Activated naive CD8-positive, alpha-beta T cell treated with anti-CD3 and anti-CD28 coated beads, Interleukin-2, amount 50 U/mL, for 24 hours (primary cell): ENCODE measurements at places on chromosomes 7 and 10.

- DNase-seq, result no peak
These were observed 301.5 kb downstream of the ZEB1 start for GRCh38 chr10:31620226-31621151.

GRCh38 chr7:151304856-151305255, 36.8 kb upstream of the NUB1 start:
- no peak for DNase-seq

- DNase-seq, result peak; percentile 25
These were observed 29.3 kb upstream of the CCL24 start for GRCh38 chr7:75842836-75843446.

- no peak for DNase-seq
These were observed 30.2 kb upstream of the SEMA3D start for GRCh38 chr7:85217085-85217484.

DNA sequence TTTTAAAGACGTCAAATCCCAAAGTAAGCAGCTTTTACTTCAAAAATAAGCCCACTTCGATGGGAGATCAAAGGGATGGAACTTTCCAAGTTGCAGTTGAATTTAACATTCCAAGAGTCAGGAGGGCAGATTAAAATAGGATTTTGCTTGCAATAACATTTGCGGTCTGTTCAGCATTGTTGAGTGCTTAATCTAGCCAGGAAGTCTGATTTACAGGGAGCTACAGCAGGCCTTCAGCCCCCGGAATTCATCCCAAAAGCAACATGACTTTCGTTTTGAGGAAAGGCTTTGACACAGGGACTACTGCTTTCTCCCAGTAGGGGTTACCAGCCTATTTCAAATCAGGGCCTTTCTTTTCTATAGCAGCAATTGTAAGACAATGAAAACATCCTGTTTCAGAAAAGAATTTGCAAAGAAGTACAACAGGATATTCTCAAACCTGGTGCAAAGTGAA, 279.6 kb upstream of the PITRM1 start:
- DNase-seq, result no peak

- peak; percentile 14 for DNase-seq
These were observed 97.8 kb downstream of the CHST15 start for GRCh38 chr10:123995461-123996131.

DNA sequence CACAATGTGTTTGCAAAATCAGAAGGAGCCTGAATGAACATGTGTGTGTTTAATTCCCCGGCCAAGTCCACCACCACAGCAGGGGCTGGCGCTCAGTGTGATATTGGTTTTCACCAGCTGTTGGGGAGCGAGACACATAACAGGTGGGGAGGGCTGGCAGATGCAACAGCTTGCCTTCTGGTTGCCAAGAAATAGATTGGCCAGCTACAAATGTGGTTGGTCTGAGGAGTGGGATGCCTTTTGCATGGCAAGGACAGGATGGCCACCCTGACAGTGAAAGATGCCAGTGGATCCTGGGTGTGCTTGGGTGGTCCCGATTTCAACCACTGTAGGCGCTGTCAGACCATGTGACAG, 292.5 kb upstream of the FZD8 start:
- DNase-seq, result no peak

- DNase-seq, result no peak
These were observed 13.0 kb downstream of the MTURN start for GRCh38 chr7:30147785-30148184.

DNA sequence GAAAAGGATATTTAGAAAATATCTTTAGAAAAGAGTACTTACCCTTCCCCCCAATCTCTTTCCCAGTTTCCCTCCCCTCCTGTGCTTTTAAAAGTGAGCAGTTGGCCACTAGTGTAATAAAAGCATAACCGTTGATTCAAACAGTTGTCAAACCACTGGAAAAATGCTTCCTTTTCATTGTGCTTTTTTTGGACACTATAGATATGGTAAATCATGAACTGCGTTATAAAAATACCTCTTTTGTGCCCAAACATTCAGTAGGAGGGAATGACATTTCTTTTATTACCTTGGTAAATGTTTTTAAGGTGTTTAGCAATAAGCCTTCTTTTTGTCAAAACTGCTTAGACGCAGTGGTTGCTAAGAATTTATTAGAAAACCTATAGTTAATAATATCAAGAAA, 232.4 kb downstream of the SLC25A13 start:
- no peak for DNase-seq

GRCh38 chr10:8174762-8175161, 120.3 kb downstream of the GATA3 start:
- DNase-seq, result no peak

GRCh38 chr10:79472951-79473350, 27.5 kb upstream of the ZCCHC24 start:
- no peak for DNase-seq

GRCh38 chr10:121559326-121560026, 38.8 kb downstream of the FGFR2 start:
- DNase-seq, result no peak

GRCh38 chr7:131067220-131067619, 260.5 kb upstream of the MKLN1 start:
- DNase-seq, result no peak

- no peak for DNase-seq
These were observed 353.4 kb downstream of the DNAJB6 start for GRCh38 chr7:157690058-157690832.

DNA sequence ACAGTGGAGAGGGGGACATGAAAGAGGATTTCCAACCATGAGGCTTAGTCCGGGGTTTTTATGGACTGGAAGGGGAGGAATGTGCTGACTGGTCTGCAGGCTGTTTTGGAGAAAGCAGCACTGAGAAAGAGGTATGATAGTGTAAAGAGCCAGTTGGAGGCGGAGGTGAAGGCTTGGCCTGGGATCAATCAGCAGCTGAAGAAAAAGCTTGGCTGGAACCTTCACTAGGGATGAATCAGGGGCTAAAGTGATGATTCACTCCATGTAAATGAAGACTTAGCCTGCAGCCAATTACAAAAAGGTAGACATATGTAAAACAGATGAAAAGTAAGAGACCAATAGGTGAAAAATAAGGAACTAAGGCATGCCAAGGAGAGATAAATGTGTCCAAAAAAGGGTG, 1382.6 kb downstream of the GATA3 start:
- DNase-seq, result no peak

DNA sequence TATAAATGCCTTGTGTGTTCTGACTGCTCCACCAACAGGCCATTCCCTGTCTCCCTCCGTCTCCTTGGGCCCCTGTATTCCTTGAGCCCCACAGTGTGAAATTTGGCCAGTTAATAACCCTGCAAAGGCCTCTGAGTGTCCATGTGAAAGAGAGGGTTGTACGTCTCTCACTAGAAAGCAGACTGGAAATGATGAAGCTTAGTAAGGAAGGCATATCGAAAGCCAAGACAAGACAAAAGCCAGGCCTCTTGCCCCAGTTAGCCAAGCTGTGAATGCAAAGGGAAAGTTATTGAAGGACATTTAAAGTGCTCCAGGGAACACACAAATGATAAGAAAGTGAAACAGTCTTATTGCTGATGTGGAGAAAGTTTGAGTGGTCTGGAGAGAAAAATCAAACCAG, 680.2 kb downstream of the SDK1 start:
- no peak for DNase-seq

DNA sequence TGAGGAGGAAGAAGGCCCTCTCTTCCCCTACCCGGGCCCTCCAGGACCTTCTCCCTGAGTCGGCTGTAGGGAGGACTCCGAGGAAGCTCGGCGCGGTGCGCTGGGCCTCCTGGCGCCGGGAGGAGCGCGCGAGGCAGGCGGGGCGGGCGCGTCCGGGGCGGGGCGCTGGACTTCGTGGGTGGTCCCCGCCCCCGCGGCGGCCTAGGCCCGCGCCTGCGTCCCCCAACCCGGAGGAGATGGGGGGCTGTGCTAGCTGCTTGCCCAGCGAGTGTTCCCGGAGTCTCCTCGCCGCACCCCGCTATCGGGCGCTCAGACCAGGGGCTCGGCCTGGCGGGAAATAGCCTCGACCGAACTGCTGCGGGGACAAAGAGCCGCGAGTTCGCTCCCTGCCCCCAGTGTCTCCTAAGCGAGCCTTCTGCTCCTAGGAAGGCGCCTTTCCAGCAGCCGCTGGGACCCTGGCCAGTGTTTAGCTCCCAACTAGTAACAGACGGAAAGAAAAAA, 19.2 kb upstream of the SMO start:
- peak; percentile 65 for DNase-seq

DNA sequence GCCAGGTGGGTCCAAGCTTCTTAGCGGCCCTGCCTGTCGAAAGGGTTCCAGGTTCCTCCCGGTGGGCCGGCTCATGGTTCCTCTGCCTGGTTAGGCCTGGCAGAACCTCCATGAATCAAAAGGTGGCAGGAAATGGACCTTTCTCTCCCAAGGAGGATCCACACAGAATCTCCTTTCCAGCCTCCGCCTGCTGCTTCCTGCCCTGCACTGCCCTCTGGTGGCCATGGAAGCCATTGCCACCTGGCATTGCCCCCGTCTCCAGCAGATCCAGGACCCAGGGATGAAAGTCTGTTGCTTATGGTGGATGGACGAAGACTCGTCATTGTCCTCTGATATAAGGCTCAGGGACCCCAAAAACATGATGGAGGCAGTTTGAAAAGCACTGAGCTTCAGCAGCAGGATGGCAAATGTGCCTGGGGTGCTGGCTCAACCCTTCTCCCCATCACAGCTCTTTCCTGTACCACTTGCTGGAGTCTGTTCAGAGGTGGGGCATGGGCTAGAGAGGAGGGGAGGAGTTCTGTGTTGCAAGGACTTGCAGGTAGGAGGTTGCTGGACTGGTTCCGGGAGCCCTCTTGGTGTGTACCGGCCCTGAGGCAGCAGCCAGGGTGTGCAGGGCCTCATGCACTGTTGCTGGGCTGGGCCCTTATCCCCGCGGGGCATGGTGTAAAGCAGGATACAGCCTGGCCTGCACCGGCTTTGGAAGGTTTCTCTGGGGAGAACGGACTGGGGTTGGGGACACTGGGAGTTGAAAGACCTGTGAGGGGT, 11.3 kb upstream of the INMT start:
- peak; percentile 82 for DNase-seq

GRCh38 chr10:81081887-81082620, 544.4 kb downstream of the SH2D4B start:
- no peak for DNase-seq

GRCh38 chr10:4519658-4520402, 306.2 kb upstream of the AKR1E2 start:
- no peak for DNase-seq

- no peak for DNase-seq
These were observed 510.0 kb downstream of the TNS3 start for GRCh38 chr7:47071866-47072265.

DNA sequence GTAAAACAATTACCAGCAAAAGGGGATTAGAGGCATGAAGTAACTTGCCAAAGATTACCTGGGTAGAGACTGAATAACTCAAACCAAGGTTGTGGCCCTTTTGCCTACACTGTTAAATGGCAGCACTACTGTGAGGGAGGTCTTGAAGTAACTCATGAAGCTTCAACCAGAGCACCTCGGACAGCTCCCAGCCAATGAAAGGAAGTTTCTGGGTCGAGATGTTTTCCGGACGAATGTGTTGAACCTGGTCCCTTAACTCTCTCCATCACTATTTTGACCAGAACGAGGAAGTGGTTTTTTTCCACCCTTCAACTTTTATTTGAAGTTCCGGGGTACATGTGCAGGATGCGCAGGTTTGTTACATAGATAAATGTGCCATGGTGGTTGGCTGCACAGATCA, 133.6 kb upstream of the PRKCQ start:
- DNase-seq, result no peak

GRCh38 chr10:133487085-133487484, 33.3 kb downstream of the SCART1 start:
- DNase-seq, result no peak

GRCh38 chr10:99815621-99816020, 33.2 kb downstream of the ABCC2 start:
- no peak for DNase-seq

DNA sequence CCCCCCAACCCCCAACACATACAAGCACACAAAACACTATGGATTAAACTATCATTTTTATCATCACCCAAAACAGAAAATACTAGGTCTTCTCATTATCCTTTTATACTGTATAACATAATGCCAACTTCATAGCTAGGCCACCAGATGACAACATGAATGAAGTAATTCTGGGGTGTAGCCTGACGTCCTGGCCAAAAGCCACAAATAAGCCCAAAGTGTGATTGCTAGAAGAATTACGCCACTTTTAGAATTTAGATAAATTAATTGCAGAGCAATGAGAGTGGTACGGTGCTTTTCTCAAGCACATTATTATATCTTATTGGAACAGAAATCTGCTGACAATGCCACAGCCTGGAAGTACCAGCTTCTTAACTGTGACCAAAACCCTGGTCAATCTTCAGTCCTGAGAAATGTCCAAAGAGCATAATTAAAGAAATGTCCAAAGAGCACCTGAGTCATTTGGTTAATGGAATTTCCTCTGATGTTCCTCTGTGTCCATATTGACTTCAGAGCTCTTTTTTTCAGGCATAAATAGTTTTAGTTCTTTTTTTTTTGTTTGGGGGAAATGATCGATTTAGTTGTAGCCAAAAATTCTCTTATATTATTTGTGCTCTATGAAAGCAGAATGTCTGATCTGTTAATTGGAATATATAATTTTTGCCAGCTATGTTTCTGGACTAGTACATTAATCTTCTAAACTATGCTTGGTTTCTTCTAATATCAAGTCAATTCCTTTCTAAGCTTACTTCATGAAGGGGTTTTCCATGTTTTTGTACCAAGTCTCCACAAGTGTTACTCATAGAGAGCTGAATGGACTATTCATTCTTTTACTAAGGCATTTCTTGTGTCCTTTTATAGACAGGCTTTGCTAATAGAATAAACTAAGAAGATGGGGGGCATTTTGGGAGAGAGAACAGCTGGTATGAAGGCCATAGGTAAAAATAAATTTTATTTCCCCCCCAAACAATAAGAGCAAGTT, 233.4 kb upstream of the SLC26A5 start:
- DNase-seq, result no peak

- DNase-seq, result no peak
These were observed 6.8 kb upstream of the GATA3 start for GRCh38 chr10:8047452-8048280.

DNA sequence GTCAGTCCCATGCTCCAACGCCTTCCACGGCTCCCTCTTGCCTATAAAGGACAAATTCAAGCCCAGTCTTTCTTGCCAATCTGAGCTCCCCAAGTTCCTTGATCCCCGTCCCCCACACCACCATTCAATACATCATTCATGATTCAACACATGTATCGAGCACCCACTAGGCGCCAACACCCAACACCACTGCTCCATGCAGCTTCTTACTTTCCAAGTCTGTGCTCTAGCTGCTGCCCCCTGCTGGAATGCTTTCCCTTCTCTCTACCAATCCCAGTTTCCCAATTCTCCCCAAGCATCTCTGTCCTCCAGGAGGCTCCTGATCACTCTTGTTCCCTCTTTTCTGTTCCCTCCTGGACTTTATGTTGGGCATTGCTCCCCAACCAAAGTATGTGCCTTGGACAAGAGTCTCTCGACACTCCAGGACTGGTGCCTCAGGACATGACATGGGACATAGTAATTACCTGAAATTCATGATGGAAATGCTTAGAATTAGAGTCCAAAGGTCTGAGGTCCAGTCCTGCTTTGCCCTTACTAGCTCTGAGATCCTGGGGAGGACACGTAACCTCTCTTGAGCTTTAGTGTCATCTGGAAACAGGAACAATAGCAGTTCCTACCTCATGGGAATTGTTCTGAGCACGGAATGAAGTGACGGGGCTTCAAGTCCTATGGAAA, 172.7 kb downstream of the NEURL1 start:
- DNase-seq, result no peak
